HS-5 (cell line): ENCODE measurements at places on chromosomes 5 and 9.
A peak's percentile ranks its signal among the peaks of the same experiment; 100 is the strongest.

- peak; percentile 97 for DNase-seq
Measured at GRCh38 chr5:55868846-55869245, 17.7 kb downstream of the IL31RA start.

DNA sequence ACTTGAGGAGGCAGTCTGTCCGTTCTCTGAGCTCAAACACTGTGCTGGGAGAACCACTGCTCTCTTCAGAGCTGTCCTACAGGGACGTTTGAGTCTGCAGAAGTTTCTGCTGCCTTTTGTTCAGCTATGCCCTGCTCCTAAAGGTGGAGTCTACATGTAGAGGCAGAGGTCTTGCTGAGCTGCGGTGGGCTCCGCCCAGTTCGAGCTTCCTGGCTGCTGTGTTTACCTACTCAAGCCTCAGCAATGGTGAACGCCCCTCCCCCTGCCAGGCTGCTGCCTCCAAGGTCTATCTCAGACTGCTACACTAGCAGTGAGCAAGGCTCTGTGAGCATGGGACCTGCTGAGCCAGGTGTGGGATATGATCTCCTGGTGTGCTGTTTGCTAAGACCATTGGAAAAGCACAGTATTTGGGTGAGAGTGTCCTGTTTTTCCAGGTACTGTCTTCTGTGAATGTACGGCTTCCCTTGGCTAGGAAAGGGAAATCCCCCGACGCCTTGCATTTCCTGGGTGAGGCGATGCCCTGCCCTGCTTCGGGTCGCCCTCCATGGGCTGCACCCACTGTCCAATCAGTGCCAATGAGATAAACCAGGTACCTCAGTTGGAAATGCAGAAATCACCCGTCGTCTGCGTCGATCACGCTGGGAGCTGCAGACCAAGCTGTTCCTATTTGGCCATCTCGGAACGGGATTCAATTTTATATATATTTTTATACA, 58.5 kb downstream of the CNTRL start:
- DNase-seq: no peak

DNA sequence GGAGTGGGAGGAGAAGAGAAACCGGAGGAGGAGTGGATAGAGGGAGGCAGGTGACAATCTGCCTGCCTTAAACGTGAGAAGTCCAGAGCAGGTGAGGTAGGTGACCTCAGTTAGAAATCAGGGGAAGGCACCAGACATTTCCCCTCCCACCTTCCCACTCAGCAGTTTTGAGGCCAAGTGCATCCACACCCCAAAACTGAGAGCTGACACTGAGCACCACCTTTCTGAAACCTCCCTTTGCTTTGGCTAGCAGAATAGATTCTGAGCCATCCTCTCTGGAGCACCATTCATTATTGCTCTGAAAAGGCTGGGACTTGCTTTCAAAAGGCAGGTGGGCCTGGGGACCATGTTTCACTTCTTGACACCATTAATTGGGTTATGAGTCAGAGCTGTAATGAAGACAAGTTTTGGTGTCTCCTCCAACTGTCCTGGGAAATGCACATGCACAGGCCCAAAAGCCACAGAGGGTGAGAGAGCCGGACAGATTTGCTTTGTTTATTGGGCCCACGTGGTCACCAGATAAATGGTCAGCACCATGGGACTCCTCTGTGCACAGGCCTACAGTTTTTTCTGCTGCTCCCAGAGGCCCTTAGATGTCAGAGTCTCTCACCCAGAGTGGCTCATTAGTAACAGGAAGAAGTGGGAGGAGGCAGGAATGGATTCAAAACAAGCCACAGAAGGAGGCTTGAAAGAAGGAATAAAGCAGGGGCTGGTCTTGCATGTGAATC, 314.7 kb downstream of the TLE1 start:
- DNase-seq: no peak

GRCh38 chr9:69996967-69997366, 46.7 kb upstream of the MAMDC2 start:
- no peak for DNase-seq
